ENCODE measurements at places on chromosomes 3 and 15.

GRCh38 chr15:76648732-76649444 lies 256.3 kb downstream of the SCAPER start:
- DNase-seq, result no peak

DNA sequence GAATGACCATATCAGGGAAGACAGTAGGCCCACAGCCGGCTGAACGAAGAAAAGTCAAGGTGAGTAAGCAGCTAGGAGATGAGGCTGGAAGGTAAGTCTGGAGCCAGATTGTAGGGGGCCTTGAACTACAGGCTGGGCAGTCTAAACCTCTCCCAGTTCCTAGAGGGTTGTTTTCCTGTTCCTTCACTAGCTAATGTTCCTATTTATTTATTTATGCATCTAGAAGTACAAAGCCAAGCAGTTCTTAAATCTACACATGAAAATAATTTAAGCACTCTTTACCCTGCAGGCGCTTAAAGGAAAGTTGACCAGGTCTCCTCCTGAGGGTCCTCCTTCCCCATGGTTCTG lies 3.7 kb downstream of the ACAA1 start:
- no peak for DNase-seq

DNA sequence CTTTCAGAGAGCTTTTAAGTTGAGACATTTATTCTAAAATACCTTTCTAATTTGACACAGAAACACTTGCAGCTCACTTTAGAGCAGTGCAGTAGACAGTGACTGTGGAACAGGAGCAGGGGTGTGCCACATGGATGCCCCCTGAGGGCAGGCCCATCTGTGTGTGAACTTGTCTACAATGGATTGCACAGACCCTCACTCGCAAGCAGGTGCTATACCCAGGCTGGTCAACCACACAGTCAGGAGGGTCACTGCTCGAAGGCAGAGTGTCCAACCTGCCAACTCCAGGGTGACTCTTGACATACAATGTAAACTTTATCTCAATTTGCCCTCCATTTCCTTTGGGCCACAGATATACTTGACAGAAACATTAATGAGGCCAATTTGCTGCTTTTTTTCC lies 437.2 kb downstream of the EPHB1 start:
- DNase-seq, result no peak

DNA sequence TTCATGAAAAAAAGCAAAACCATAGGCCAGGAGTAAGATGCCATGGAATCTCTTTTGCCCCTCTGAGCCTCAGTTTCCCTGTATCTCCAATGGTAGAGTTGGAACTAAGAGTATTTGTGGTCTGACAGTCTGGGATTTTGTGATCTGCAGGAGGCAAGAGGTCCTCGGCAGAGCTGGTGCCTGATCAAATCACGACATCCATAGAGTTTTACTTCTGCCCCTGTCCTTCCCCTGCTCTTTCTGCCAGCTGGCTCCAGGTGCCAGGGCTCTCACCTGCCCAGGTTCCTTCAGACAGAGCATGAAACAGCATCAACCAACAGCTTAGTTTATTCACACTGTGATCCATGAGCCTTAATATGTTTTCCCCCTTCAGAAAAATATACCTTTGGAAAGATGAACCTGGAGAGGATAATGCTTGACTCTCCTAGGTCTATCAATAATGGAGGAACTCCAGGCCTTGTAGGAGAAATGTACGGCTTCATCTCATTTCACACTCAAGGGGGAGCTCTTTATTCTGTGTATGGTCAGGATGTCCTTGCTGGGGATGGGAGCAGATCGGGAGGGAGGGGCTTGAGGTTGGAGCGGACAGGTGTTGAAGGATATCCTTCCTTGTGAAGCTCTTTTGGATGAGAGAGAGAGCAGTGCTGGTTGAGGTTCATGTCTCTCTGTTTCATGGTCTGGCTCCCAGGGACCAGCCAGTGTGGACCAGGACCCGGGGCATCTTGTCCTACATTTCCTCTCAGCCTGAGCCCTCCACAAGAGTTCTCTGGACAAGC lies 309.9 kb downstream of the RPLP1 start:
- DNase-seq, result no peak

- DNase-seq, result no peak
These were observed 32.7 kb upstream of the DGKG start for GRCh38 chr3:186394566-186395217.

DNA sequence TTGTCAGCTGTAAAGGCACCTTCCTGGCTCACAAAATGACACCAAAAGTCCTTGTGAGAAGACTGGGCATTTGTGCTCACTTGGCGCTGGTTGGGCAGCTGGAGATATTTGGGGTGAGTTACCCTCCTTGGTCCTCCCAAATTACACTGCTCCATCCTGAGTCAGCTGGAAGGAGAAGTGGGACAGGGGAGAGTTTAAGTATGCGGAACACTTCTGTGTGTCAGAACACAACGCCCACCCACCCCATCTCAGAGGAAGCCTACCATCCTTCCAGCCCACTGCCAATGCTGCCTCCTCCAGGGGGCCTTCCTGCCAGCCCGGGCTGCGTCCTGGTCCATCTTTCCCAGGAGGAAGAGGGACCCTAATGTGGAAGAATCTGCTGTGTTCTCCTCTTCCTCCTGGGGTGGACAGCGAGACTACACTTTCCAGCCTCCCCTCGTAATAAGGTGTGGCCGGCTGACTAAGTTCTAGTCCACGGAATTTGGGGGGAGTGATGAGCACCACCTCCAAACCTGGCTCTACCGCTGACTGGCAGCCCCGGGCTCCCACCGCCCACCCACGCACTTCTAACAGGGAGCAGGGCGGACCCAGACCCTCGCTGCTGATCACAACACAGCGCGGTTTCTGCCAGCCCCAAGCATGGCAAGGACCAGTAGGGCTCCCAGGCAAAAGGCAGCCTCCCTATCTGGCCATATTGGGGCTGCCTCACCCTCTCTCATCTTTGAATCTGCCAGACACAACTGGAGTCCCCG lies 265.0 kb downstream of the XXYLT1 start:
- DNase-seq, result no peak

GRCh38 chr15:89329329-89330084 lies 5.1 kb downstream of the POLG start:
- DNase-seq, result no peak

DNA sequence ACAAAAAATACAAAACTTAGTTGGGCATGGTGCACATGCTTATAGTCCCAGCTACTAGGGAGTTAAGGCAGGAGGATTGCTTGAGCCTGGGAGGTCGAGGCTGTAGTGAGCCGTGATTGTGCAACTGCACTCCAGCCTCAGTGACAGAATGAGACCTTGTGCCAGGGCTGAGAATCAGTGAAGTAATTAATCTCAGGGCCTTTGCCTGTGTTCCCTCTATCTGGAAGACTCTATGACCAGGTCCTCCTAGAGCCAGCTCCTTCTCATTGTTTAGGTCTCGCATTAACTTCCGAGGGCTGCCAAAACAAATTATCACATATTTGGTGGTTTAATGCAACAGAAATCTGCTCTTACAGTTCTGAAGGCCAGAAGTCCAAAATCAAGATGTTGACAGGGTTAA lies 41.4 kb upstream of the FLNB start:
- DNase-seq, result no peak

DNA sequence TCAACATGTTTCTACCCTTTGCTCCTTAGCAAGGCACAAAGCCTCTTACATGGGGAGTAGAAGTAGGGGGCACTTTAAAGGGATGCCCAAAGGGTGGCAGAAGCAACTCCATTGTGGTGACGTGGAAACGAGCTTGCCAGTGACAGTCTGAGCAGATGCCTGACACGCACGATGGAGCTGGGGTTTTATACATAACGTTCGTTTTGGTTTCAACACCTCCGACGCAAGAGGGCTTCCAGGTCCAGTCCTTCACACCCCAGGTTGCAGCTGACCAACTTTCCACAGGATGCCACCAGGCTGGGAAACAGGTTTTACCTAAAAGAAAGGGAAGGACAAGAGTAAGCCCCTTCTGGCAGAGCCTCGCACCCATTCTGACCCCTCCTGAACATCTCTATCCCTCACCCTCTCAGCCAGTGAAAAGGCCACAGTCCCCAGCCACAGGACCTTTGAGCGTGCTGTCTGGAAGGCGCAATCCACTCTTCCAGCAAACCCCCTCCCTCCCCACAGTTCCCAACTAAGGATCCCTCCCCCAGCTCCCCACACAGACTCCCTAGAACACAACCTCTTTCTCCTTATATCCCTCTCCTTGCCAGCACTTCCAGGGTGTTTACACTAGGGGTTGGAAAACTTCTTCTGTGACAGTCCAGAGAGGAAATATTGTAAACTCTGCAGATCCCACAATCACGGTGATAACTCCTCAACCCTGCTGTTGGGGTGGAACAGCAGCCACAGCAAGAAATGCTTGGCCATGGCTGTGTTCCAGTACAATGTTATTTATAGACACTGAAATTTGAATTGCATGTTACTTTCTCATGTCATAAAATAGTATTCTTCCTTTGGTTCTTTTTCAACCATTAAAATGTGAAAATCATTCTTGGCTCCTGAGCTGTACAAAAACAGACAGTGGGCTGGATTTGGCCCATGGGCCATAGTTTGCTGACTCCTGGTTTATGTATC lies 36.2 kb downstream of the FAM174B start:
- DNase-seq, result peak; percentile 67

GRCh38 chr3:195179776-195180489 lies 91.0 kb downstream of the XXYLT1 start:
- no peak for DNase-seq

- DNase-seq, result no peak
These were observed 12.9 kb upstream of the TMC3 start for GRCh38 chr15:81386947-81387346.

DNA sequence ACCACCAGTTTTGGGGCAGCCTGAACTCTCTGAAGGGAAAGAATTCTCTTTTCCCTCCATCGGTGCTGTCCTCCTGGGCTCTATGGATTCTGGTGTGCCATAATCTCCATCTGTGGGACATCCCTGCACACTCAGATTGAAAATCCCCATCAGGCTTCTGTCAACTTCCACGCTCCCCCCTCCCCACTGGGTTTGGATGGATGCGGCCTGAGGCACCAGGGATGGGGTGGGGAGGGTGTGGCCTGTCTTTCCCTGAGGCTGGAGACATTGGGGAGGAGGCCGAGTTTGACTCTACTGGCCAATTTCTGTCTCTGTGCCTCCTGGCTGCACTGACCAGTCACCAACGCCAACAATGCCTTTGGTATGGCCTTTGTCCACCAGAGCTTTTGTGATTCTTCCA lies 16.3 kb upstream of the FBLN2 start:
- DNase-seq, result no peak

- no peak for DNase-seq
These were observed 4.0 kb upstream of the IL17RE start for GRCh38 chr3:9898467-9899241.

DNA sequence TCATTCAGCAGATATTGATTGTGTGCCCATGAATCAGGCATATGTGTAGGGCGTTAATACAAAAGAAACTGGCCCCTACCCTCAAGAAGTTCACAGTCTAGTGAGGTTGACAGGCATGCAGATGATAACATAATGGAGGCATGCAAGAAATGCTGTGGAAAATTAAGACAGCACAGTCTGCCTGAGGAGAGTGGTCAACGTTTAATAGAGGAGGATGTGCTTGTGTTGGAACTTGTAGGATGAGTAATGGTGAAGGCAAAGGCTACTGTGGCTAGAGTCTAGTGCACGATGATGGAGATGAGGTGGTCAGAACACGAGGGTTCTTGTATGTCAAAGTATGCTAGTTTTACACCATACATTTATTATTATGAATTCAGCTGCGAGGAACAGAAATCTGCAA lies 295.7 kb downstream of the SOX2 start:
- no peak for DNase-seq

- DNase-seq, result no peak
These were observed 1.1 kb downstream of the NPTN start for GRCh38 chr15:73631915-73632669.

DNA sequence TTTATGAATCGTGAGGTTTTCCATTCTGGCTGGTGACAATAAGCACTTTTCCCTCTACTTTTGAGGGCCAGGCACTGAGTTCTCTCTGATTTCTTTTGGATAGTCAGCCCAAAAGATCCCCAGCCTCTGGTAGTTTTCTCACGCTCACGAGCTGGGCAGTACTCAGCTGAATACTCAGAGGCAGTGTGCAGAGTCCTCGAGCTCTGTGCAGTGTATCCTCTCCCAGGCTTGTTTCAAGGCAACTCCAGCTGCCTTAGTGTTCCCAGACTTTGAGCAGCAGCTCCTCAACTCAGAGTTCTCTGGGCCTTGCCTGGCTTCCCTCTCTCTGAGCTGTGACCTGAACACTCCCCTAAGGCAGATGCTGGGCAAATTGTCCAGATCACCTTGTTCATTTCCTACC lies 59.1 kb upstream of the IQSEC1 start:
- no peak for DNase-seq

DNA sequence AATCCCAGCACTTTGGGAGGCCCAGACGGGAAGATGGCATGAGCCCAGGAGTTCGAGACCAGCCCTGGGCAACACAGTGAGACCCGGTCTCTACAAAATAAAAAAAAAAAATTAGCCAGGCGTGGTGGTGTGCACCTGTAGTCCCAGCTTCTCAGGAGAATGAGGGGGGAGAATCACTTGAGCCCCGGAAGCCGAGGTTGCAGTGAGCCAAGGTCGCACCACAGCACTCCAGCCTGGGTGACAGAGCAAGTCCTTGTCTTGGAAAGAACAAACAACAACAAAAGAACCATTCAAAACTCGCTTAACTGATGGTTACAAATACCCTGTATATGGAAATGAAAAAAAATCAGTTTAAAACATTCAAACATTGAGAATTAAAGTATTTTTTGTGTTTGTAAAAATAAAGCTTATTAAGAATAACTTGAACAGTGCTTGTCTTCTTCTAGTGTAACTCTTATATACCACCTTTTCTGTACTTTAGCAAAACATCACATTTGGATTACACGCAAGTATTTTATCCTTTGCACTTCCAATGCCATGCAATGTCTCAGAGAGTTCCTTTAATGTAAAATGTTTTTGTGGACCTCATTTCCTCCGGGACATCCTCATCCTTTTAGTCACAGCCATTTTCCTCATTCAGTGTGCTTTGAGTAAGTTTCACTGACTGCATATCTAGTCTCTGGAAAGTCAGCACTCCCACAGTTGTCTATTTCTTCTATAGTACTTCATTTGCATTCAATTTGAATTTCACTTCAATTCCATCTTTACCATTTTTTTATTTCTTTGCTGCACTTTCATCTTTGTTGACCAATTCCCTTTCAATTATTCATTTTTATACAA lies 113.0 kb upstream of the GOLGA8J start:
- DNase-seq, result no peak

- no peak for DNase-seq
These were observed 192.4 kb upstream of the IGF1R start for GRCh38 chr15:98455904-98456303.

GRCh38 chr3:50518436-50518835 lies 15.0 kb upstream of the CACNA2D2 start:
- DNase-seq, result no peak

- no peak for DNase-seq
These were observed 91.8 kb upstream of the IQSEC1 start for GRCh38 chr3:13164893-13165492.

- no peak for DNase-seq
These were observed 498.6 kb downstream of the NAALADL2 start for GRCh38 chr3:175357758-175358157.

DNA sequence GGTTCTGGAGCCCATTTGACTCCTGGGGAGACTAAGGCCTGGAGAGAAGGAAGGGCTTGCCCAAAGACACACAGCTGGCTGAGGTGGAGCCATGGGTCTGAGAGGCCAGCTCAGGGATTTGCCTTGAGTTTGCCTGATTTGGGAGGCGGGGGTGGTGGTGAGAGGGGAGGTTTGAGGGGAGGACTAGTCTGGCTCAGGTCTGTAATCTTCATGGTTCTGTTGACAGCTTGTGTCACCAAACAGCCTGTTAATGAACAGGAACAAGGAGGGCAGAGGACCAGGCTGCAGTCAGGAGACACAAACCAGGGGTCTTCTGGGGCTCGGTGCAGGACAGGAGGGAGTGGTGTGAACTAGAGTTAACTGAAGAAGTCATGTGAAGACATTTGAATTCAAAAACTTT lies 3.6 kb downstream of the TRH start:
- no peak for DNase-seq

All from BJ (cell line).